ENCODE measurements at places on chromosomes 12 and 14. TPM values are rescaled to one million over a fixed set of nuclear protein-coding genes. Genes with fewer than 3 reads are reported as not detected.
A peak's percentile ranks its signal among the peaks of the same experiment; 100 is the strongest.

The SLC8A3 gene
- not detected for total RNA-seq

The ZDHHC22 gene
- total RNA-seq = 0.16 TPM

The BDKRB2 gene
- total RNA-seq = 0.40 TPM

The DDN gene
- 0.08 TPM for total RNA-seq

The LMNTD1 gene
- not detected for total RNA-seq

The ITGB7 gene
- 0.83 TPM for total RNA-seq

The KRT6C gene
- total RNA-seq = not detected

The ABCC9 gene
- total RNA-seq = 0.89 TPM

The NYNRIN gene
- 40.2 TPM for total RNA-seq

DNA sequence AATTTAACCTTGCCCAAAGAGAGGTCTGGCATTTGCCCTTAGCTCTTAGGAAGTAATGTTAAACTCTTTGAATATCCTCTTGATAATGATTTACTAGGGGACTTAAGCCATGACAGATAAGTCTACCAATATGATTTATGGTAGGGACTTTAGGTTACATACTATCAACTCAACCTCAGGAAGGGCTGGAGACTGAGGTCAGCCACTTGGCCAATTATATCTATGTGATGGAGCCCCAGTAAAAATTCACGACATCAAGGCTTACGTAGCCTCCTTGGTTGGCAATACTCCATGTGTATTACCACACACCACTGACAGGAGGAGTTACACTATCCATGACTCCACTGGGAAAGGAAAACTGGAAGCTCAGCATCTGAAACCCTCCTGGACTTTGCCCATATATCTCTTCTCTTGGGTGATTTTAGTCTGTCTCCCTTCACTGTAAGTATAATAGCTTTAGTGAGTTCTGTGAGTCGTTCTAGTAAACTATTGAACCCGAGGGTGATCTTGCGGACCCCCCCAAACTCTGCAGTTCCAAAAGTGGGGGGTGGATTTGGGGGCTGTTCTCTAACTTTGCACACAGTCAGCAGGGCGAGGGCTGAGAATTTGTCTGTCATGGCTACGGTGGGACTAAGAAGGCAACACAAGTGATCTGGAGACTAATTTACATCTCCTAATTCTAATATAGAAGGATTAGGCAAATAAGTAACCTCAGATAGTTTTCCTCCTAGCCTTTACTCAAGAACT is 62.3 kb downstream of the R3HDM2 start:
- DNase-seq = no peak
- H3K36me3 ChIP-seq = peaks cover 14% of the 10 kb centered on the region
- H3K4me1 ChIP-seq = peaks cover 8% of the 10 kb centered on the region
- H3K27ac ChIP-seq = no peak overlapping the region

DNA sequence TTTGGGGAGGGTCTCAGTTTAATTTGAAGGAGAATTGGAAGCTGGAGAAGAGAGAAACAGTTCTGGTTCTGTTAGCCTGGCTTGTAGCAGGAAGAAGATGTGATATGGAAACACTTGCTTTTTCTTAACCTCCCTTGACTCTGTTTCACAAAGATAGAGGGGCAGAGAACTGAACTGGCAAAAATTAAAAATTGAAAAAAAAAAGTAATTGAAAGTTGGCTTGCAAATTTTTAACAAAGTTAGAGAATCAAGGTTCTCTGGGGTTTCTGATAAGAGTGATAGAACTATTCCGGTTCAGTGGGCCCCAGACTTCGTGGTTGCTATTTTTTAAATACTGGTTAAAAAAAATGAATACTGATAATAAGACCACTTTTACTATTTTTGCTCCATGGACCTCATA is 2.8 kb downstream of the CRADD start:
- DNase-seq = no peak
- H3K4me1 ChIP-seq = peaks cover 19% of the 10 kb centered on the region
- no peak overlapping the region for H3K4me3 ChIP-seq
- H3K27ac ChIP-seq = no peak overlapping the region
- H3K36me3 ChIP-seq = peaks cover 5% of the 10 kb centered on the region

DNA sequence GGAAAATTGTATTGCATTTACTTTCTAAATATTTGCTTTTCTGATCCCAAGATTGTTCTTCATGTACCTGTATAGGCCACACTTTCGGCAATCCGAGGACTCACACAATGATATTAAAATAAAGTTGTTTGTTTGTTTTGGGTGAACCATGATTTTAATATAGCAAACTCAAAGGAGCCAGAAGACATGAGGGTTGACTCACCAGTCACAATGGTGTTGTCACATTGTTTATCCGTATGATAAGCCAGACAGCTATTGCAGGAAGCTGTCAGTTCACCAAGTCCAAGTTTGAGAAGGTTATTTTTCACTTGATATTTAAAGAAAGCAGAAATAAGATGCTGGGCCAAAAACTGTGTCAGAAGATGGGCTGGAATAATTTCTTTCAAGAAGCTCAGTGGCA is 67.1 kb upstream of the CPM start:
- no peaks in the 10 kb centered on the region for H3K36me3 ChIP-seq
- no peak for DNase-seq

DNA sequence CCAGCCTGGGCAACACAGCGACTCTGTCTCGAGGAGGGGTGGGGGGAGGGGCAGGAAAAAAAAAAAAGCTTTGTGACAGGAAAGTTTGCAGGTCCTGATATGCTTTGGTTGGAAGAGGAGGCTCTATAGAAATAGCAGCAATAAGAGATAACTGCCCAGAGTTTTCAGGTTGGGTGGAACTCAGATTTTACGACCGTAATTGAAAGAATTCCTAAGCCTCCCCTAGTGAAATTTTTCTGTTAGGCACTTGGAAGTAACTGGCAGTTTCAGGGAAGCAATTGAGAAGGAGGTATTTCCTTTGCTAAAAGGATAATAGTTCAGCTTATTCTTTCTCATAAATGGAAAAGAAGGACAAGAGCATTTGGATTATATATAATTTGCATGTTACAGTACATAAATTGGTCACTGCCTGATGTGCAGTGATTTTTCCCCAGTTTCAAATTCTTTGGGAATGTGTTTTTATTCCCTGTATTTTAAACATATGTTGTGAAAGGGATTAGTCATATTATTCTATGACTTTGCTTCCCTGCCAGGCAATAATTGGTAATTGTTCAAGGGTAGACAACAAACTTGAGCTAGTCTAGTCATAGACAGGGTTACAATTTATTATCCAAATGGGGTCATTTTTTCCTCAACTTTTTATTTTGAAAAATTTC is 452.8 kb downstream of the AEBP2 start:
- no peaks in the 10 kb centered on the region for H3K36me3 ChIP-seq
- no peak for DNase-seq
- peaks cover 71% of the 10 kb centered on the region for H3K4me1 ChIP-seq
- no peaks in the 10 kb centered on the region for H3K27me3 ChIP-seq
- H3K27ac ChIP-seq = peak overlapping the region; percentile 61

GRCh38 chr12:14654842-14655241 is 41.6 kb downstream of the GUCY2C start:
- no peak overlapping the region for H3K4me3 ChIP-seq
- H3K36me3 ChIP-seq = no peaks in the 10 kb centered on the region
- H3K4me1 ChIP-seq = no peaks in the 10 kb centered on the region
- no peak for DNase-seq

- H3K36me3 ChIP-seq = no peaks in the 10 kb centered on the region
- H3K4me3 ChIP-seq = no peak overlapping the region
- H3K27ac ChIP-seq = peak overlapping the region; percentile 73
- no peaks in the 10 kb centered on the region for H3K27me3 ChIP-seq
These were observed 106.7 kb downstream of the AEBP2 start for GRCh38 chr12:19546027-19546426.

GRCh38 chr12:18965203-18965602 is 164.3 kb upstream of the PLEKHA5 start:
- no peak overlapping the region for H3K4me3 ChIP-seq
- H3K27ac ChIP-seq = no peak overlapping the region
- no peaks in the 10 kb centered on the region for H3K4me1 ChIP-seq
- no peak for DNase-seq

DNA sequence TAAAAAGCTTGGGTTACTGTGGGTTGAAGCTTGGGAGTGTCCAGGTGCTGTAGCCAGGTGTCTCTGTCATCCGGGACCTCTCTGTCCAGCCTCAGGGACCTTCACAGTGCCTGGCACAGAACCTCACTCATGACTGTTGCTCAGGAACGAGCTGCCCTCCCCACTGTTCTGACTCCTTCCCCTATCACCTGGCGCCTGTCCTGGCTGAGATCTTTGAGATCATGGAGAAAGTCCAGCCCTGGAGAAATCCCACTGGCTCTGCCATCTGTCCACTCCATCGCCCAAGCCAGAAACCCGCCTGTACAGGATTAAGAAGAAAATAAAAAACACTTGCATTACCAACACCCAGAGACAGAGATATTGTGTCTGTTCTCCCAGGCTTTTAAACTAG is 53.5 kb downstream of the DGLUCY start:
- DNase-seq = no peak
- H3K27ac ChIP-seq = no peak overlapping the region
- H3K4me3 ChIP-seq = no peak overlapping the region
- H3K27me3 ChIP-seq = no peaks in the 10 kb centered on the region
- H3K36me3 ChIP-seq = peaks cover 5% of the 10 kb centered on the region

GRCh38 chr12:41228066-41228820 is 40.1 kb downstream of the PDZRN4 start:
- H3K4me3 ChIP-seq = no peak overlapping the region
- DNase-seq = no peak
- H3K27me3 ChIP-seq = no peaks in the 10 kb centered on the region
- H3K27ac ChIP-seq = no peak overlapping the region
- no peaks in the 10 kb centered on the region for H3K4me1 ChIP-seq

GRCh38 chr14:104395941-104396681 is 183.5 kb upstream of the C14orf180 start:
- H3K4me1 ChIP-seq = no peaks in the 10 kb centered on the region
- H3K36me3 ChIP-seq = no peaks in the 10 kb centered on the region
- H3K4me3 ChIP-seq = no peak overlapping the region
- no peak overlapping the region for H3K27ac ChIP-seq

GRCh38 chr14:88312257-88312656 is 10.8 kb downstream of the KCNK10 start:
- H3K4me3 ChIP-seq = no peak overlapping the region
- no peaks in the 10 kb centered on the region for H3K4me1 ChIP-seq
- no peak for DNase-seq
- no peaks in the 10 kb centered on the region for H3K36me3 ChIP-seq
- H3K27ac ChIP-seq = no peak overlapping the region
- no peaks in the 10 kb centered on the region for H3K27me3 ChIP-seq

DNA sequence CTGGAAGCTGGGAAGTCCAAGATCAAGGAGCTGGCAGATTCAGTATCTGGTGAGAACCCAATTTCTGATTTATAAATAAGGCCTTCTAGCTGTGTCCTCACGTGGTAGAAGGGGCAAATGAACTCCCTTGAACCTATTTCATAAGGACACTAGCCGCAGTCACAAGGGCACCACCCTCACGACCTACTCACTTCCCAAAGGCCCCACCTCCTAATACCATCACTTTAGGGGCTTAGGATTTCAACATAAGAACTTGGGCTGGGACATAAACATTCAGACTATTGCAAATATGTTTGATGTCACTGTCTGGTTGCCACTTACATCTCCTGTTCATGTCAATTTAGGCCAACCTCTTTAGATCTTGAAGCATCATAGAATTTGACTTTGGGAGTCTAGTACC is 10.8 kb upstream of the CNIH1 start:
- DNase-seq = no peak
- H3K4me1 ChIP-seq = peaks cover 5% of the 10 kb centered on the region
- H3K27ac ChIP-seq = no peak overlapping the region
- no peak overlapping the region for H3K4me3 ChIP-seq
- H3K27me3 ChIP-seq = peaks cover 7% of the 10 kb centered on the region

- peaks cover 6% of the 10 kb centered on the region for H3K4me1 ChIP-seq
- no peaks in the 10 kb centered on the region for H3K27me3 ChIP-seq
- H3K4me3 ChIP-seq = no peak overlapping the region
- no peaks in the 10 kb centered on the region for H3K36me3 ChIP-seq
- no peak for DNase-seq
These were observed 14.1 kb downstream of the RIN3 start for GRCh38 chr14:92527721-92528120.

DNA sequence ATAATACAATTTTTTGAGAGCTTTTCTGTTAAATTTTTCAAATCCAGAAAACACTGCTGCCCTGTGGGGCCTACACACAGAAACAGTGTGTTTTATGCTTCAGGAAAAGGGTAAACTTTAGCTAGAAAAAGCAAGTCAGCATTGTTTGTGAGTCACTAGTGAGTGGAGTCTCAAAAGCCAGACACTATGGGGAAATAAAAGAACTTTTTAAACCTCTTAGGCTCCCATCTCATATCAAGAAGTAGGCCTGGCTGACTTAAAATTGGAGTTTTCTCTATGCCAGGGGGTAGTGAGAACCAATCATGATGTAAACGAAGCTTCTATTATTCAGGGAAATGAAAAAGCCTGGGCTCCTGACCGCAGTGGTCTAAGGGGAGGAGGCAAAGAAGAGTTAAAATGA is 12.6 kb downstream of the GPR65 start:
- no peak overlapping the region for H3K4me3 ChIP-seq
- H3K4me1 ChIP-seq = no peaks in the 10 kb centered on the region
- peaks cover 15% of the 10 kb centered on the region for H3K27me3 ChIP-seq
- no peak overlapping the region for H3K27ac ChIP-seq
- H3K36me3 ChIP-seq = no peaks in the 10 kb centered on the region

DNA sequence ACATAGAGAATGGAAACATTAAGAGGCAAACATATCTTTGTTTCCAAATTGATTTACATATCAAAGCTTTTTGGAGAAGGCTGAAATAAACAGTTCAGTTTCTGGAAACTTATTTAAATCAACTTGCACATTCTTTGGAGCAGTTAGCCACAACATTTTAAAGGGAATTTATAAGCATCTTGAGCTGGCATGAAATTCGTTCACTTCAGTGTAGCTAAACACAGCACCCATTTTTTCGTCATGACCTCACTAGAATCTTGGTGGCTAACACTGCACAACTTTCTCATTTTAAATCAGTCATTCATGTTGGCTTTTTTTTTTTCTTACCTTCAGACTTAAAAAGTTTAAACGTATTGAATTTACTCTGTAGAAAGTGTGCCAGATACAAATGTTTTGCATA is 1139.9 kb upstream of the FLRT2 start:
- H3K27me3 ChIP-seq = no peaks in the 10 kb centered on the region
- H3K27ac ChIP-seq = no peak overlapping the region
- no peak overlapping the region for H3K4me3 ChIP-seq
- H3K36me3 ChIP-seq = peaks cover 2% of the 10 kb centered on the region
- H3K4me1 ChIP-seq = peaks cover 19% of the 10 kb centered on the region

- DNase-seq = no peak
- no peak overlapping the region for H3K27ac ChIP-seq
- no peak overlapping the region for H3K4me3 ChIP-seq
These were observed 22.4 kb downstream of the ERH start for GRCh38 chr14:69375722-69376121.

GRCh38 chr14:100294213-100294962 is 11.9 kb downstream of the SLC25A29 start:
- DNase-seq = no peak
- peaks cover 29% of the 10 kb centered on the region for H3K4me1 ChIP-seq
- H3K4me3 ChIP-seq = no peak overlapping the region
- H3K27ac ChIP-seq = no peak overlapping the region
- H3K36me3 ChIP-seq = peaks cover 13% of the 10 kb centered on the region

Measured in osteocyte (in vitro differentiated cells).